ENCODE measurements at places on chromosomes 12 and 14.

DNA sequence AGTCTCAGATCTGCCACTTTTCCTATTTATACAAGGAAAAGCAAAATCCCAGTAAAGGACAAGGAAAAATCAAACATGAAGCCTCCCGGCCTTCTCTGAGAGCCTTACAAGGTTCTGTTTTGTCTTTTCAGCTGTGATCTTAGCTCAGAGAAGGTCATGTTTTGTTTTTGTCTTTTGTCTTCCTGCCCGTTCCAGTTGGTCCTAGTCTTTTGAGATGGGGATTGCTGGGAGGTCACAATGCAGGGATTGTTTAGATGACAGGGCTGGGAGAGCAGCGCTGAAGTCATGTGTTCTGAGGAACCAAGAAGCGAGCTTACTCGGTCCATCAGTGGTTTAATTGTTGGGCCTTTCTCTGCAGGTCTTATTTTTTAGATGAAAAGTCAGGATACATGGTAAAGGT is 6.0 kb downstream of the PLEKHH1 start:
- peak; percentile 84 for DNase-seq

DNA sequence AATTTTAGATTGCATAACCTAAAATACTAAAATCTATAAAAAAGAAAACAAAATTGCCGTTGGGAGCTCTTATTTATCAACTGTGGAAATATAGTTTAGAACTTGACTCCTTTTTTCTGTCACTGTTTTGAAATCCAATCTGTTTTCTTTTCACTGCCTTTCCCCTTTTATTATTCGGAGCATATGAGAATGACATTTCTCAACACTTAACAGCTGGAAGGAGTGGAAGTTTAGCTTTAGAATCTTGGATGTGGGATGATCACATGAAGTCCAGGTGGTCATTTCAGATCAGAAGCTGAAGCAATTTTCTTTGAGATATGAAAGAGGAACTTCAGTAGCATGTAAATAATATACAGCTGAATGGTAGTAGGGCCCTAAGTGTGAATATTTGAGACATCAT is 16.7 kb downstream of the TRHDE start:
- no peak for DNase-seq

DNA sequence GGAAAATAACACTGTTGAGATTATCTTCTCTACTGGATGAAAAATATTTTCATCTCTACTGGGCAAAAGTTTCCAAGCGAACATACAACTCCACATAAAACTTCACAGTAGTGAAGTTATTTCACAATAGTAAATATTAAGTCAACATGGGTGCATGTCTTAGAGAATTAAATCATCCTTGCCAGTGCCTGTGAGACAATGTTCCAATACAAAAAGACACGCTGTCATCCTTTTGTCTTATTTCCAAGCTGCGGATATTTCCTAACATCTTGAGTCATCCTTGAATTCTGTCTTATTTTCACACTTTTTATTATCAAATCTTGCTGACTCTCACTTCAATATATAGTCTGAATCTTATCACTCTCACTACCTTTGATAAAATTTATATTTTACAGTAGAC is 142.9 kb upstream of the KITLG start:
- DNase-seq = no peak

- no peak for DNase-seq
Observed at GRCh38 chr12:106269150-106269771, 21.4 kb upstream of the CKAP4 start.

- DNase-seq = no peak
Observed at GRCh38 chr14:50051106-50051505, 65.3 kb downstream of the VCPKMT start.

DNA sequence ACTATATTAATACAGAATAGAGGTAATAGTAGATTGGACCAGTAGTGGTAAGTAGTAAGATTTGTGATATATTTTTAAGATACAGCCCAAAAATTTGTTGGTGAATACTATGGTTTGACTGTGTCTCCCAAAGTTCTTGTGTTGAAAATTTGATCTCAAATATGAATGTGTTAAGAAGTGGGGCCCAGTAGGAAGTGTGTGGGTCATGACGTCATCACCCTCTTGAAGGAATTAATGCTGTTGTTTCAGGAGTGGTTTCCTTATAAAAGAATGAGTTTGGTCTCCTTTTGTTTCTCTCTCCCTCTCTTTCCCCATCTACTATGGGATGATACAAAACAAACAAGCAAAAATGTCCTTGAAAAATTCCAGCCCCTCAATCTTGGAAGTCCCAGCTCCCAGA is 16.3 kb downstream of the LUM start:
- no peak for DNase-seq

GRCh38 chr14:59582161-59582560 is 5.5 kb upstream of the CCDC175 start:
- DNase-seq = no peak

- DNase-seq = no peak
Observed at GRCh38 chr14:28999656-29000055, 233.1 kb downstream of the FOXG1 start.

GRCh38 chr12:116692605-116693004 is 45.3 kb downstream of the SPRING1 start:
- no peak for DNase-seq

Data from eye (tissue), 1 donor.